Esophagus squamous epithelium (tissue), 5 donors: ENCODE measurements at places on chromosomes 7 and 10. TPM values are rescaled to one million over a fixed set of nuclear protein-coding genes. Genes with fewer than 3 reads are reported as not detected.

- no peak for DNase-seq
Measured at GRCh38 chr10:112917681-112918080, 32.4 kb upstream of the TCF7L2 start.

DNA sequence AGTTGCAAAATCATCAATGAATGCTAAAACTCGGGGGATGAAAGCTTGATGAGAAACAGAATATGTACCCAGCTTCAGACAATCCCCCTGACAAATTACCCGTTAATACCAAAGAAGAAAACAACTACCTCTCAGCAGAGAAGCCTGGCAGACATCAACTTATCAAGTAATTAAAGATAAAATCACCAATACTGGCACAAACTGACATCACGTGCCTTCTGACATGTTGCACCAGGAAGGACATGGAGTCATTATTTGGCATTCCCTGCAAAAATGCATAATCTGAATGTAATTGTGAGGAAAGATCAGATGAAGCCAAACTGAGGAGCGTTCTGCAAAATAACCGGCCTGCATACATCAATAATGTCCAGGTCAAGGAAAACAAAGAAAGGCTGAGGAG, 7.7 kb downstream of the SLIT1 start:
- DNase-seq = no peak

DNA sequence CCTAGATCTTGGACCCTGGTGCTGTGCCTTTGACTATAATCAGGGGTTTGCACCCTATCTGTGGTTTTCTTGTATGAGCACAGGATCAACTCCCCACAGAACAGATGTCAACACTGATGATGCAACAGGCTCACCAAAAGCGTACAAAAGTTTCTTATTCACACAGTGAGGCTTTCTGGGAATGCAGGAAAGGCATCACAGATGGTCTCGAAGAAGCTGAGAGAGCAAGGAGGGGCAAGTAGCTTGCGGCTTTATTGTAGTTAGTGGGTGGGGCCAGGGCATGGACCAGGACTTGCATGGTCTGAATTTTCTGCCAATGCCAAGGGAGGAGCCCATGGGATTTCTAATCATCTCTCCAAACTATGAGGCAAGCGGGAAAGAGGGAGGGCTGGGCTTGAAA, 46.2 kb downstream of the SEC61G start:
- no peak for DNase-seq

GRCh38 chr10:78175444-78176015, 141.9 kb downstream of the RPS24 start:
- no peak for DNase-seq

GRCh38 chr10:22342421-22342820, 2.9 kb upstream of the SPAG6 start:
- no peak for DNase-seq

DNA sequence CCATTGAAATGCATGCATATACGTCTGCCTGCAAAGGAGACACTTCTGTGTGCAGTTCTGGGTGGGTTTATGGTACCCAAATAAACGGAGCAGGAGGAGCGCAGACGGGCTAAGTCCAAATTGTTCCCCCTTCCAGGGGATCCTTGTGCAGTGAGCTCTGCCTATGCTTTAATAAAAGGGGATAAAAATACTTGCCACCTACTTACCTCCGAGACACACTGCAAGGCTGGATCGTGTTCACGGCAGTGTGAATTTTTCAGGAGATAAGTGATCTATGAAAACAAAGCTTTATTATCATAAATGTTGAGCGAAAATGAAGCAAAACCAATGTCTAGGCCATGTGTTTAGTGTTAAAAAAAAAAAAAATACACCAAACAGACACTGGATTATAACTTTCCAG, 308.8 kb upstream of the AOAH start:
- no peak for DNase-seq

GRCh38 chr7:21454906-21455305, 27.0 kb downstream of the SP4 start:
- DNase-seq = no peak

- no peak for DNase-seq
Measured at GRCh38 chr10:98382691-98383101, 32.3 kb downstream of the PYROXD2 start.

- DNase-seq = no peak
Measured at GRCh38 chr7:50140688-50141087, 47.6 kb upstream of the ZPBP start.

The MYL7 gene
- total RNA-seq = not detected

The KCND2 gene
- total RNA-seq = not detected
